Effector memory CD4-positive, alpha-beta T cell (primary cell): ENCODE measurements at places on chromosomes 3 and 15.

- DNase-seq: no peak
Measured at GRCh38 chr3:27553886-27554540, 69.8 kb upstream of the SLC4A7 start.

GRCh38 chr3:88005066-88005465, 53.7 kb downstream of the CGGBP1 start:
- no peak for DNase-seq

DNA sequence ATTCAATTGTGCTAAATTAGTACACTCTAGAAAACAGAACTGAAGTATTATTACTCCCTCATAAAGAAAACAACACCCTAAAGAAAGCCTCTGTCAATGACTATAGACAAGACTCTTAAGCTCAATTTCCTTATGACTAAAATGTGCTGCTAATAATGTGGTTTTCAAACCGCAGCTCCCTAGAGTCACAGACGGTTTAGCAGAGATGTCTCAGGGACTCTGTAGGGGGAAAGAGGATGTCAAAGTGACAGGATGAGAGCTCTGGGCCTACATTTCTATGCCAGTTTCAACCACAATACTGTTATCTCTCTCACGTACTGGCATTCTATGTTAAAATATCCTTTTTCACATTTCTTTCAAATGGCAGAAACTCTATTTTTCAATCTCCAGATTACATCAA, 37.6 kb upstream of the WDR49 start:
- DNase-seq: no peak

- no peak for DNase-seq
Measured at GRCh38 chr3:142650001-142650693, 54.0 kb downstream of the PLS1 start.

- no peak for DNase-seq
Measured at GRCh38 chr3:49998326-49998725, 58.4 kb downstream of the RBM6 start.

- no peak for DNase-seq
Measured at GRCh38 chr3:174208161-174208560, 651.0 kb upstream of the NAALADL2 start.

DNA sequence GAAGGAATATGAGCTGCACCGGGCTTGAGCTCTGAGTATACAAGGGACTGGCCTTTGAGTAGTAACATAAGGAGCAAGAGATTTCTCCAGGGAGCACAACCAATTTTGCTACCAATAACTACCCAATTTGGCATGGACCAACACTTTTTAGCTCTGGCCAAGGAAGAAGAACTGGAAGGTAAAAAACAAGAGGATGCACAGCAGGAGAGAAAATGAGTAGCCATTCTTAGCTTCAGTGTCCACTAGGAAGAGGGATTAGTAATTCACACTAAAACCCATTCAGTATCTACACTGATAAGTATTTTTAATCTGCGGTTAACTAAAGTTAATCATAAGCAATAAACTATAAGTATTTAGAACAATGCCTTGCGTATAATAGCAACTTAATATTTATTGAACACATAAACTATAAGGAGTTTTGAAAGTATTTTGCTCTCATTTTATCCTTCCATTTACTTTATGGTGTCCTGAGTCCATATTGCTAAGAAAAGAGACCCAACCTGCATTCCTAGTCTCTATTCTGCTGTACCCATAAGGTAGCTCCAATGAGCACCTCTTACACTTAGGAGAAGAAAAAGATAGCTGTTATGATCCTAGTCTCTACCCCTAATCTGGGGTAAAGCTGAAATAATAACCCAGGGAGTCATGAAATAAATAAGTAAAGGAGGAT, 268.9 kb downstream of the IGSF11 start:
- DNase-seq: no peak

- no peak for DNase-seq
Measured at GRCh38 chr3:154971341-154971740, 108.8 kb upstream of the MME start.

- no peak for DNase-seq
Measured at GRCh38 chr3:142027735-142028134, 121.6 kb downstream of the TFDP2 start.

- no peak for DNase-seq
Measured at GRCh38 chr15:43517354-43518196, at the start of gene MAP1A. TSS of gene MAP1A (plus strand) at chr15:43517608. CDS start at chr15:43521474, 3,866 bp downstream.

- peak; percentile 1 for DNase-seq
Measured at GRCh38 chr3:18679238-18679637, 254.1 kb upstream of the SATB1 start.

GRCh38 chr3:113594066-113594465, 61.7 kb downstream of the SIDT1 start:
- DNase-seq: no peak

- DNase-seq: no peak
Measured at GRCh38 chr3:131444180-131444579, 58.6 kb downstream of the MRPL3 start.

DNA sequence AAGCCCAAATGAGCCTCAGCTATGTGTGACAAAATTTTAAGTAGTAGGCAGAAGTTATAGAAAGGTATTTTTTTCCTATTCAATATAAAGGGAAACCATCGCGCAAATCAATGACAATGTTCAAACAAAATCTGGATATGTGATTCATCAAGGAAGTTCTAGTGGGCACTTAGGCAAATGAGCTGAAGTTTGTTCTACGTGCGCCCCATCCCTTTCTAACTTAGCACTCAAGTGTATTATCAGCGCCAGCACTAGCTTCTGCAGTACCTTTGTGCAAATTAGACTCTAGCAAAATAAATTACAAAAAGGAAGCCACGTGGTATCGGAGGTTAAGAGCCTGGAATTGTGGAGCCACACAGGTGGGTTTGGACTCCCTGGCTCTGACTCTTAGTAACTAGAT, 91.1 kb downstream of the TBL1XR1 start:
- DNase-seq: no peak

DNA sequence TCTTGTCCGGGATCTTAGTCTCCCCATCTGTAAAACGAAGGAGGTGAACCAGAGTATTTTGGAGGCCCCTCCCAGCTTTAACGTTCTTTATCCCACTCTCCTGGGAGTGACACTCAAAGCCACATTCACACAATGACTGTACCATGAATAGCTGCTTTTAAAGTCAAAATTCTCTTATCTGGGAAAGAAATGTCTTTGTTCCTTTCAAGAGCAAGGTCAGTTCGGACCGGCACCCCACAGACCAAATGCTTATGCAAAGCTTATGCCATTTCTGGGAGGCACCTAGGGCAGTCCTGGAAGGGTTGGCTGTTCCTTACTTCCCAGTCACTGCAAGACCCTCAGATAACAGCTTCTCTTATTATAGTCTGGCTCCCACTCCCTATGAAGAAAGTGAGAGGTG, 53.5 kb upstream of the WNT5A start:
- no peak for DNase-seq

- DNase-seq: no peak
Measured at GRCh38 chr3:9224490-9224889, 25.0 kb downstream of the SRGAP3 start.

DNA sequence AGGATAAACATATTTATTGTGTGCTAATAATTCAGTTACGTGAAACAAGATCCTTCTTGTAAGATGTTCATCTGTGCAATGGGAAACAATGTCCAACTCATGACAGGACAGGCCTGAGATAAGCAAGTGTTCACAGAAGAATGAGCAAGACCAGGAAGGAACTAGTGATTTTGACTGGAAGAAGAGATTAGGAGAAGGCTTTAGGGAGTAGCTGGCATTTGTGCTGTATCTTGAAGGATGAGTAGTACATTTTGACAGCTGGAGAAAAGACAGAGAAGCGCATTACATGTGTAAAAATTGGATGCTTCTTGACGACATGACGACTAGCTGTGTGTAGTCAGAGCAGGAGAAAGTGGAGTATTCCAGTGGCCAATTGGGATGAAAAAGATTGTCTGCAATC, 48.4 kb downstream of the GBE1 start:
- no peak for DNase-seq

GRCh38 chr3:51390246-51391074, 625 bp upstream of the RBM15B start:
- no peak for DNase-seq

GRCh38 chr3:114327665-114328064, 33.8 kb downstream of the TIGIT start:
- no peak for DNase-seq

GRCh38 chr3:59317386-59317785, 267.6 kb upstream of the CFAP20DC start:
- no peak for DNase-seq

DNA sequence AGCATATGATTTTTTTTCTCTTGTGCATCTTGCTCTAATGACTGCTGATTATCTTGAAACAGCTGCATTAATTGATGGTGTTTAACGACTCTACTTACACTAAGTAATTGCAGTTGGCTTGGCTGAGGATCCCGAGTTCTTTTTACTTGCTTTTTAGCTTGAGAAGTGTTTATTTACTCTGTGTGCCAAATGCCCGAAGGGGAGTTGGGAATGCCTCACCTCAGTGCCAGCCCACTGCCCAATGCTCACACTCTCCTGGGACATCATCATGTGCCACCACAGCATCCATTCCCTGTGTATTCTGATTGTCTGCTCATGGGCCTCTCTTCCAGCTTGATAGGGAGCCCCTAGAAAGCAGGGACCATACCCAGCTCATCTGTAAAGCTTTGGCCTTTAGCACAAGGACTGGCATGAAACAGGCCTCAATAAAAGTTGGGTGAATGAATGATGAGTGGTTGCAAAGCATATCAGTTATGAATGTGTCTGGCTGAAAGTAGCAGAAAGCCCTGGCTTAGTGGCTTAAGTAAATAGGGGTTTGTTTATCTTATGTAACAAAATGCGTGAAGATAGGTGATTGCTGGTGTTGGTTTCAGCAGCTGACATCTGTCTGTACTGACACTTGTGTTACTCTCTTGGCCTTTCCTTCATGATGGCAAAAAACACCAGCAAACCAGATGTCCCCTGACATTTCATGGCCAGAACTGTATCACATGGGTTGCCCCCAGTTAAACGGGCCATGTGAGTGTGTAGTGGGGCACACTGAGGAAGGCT, 8.1 kb downstream of the PXYLP1 start:
- no peak for DNase-seq

DNA sequence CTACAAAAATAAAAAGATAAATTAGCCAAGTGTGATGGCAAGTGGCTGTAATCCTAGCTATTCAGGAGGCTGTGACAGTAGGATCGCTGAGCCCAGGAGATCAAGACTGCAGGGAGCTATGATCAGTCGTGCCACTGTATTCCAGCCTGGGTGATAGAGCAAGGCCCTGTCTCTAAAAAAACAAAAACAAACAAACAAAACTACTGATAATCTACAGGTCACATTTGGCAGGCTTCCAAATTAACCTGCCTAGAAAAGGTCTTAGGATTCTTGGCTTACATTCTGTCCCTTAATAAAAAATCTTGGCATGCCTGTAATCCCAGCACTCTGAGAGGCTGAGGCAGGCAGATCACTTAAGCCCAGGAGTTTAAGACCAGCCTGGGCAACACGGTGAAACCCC, 33.4 kb upstream of the SETD2 start:
- no peak for DNase-seq

- DNase-seq: no peak
Measured at GRCh38 chr3:169813278-169813677, 574 bp upstream of the LRRC34 start.

- no peak for DNase-seq
Measured at GRCh38 chr3:105606016-105606415, 239.3 kb downstream of the ALCAM start.

DNA sequence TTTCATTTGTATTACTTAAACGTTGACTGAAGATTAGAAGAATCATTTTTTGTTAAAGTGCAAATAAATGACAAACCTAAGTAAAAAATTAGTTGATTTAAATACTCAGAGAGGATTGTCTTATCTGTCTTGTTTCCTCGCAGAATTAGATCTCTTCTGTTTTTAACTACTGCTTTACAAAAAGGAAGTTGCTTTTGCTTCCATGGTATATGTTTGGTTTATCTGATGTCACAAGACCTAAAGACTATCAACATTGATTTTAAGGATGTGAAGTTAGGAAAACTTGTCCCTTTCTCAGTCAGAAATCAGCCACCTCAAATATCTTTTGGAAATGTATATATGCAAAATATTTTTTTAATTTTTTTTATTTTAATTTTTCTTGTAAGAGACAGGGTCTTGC, 28.7 kb downstream of the GPR171 start:
- no peak for DNase-seq

DNA sequence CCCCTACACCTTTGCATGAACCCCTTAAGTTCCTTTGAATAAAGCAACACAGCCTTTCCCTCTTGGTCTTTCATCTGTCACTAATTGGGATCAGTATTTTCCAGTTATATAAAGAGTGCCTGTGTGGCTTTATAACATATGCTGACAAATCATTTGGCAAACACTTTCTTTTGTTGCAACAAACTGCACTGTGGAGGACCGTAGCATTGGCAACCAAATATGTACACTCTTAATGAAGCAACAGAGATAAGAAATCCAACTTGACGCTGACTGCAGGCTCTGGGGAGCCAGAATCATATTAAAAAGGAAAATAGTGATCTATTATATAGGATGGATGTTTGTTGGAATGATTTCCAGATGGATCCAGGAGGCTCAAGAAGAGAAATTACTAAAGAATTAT, 120.1 kb upstream of the PRICKLE2 start:
- DNase-seq: no peak

GRCh38 chr15:43218908-43219706, 1.7 kb downstream of the EPB42 start:
- DNase-seq: no peak

DNA sequence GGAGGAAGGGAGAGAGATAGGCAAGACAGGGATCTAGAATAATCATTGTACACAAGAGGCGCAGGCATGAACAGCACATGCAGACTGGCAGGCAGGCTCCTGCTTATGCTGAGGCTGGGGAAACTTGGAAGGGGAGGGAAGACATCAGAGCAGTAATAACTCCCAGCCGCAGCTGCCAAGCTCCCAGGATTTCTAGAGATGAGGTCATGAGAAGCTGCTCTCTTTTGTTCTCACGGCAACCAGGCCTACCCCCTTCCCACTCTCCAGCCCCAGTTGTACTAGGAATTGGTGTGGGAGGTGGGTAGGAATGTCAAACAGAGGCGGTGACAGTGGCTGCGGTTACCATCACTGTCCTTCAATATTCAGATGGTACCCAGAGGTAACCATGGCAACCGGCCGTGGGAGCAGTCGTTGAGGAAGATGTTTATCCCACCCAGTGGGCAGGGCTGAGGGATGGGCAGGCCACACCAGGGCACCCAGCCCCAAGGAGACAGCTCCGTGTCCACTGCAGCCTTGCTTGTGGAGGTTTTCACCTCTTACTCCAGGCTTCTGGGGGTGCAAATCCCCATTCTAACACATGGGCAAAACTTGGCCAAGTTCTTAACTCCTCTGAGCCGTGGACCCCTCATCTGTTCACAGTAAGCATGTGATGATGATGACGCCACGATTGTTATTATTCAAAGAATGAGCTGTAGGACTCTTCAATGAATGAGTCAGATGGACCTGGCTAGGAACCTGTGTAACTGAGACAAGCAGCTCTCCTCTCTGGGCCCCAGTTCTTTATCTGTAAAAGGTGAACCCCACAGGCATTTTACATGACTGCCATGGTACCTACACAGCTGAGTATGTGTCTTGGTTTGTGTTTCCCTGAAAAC, 360.8 kb upstream of the PROK2 start:
- no peak for DNase-seq

DNA sequence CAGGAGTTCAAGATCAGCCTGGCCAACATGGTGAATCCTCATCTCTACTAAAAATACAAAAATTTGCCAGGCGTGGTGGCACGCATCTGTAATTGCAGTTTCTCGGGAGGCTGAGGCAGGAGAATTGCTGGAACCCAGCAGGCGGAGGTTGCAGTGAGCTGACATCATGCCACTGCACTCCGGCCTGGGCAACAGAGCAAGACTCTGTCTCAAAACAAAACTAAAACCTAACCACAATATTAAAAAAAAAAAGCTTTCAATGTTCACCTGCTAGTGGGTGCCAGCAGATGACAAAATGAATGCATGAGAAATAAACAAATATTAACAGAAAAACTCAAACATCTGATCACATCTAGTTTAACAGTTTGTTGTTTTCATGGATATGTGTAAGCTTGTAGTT, 9.0 kb downstream of the SLC24A1 start:
- no peak for DNase-seq
